ENCODE measurements at places on chromosomes 4 and X. TPM values are rescaled to one million over a fixed set of nuclear protein-coding genes. Genes with fewer than 3 reads are reported as not detected.
A peak's percentile ranks its signal among the peaks of the same experiment; 100 is the strongest.

GRCh38 chr4:17624821-17625220, 10.4 kb downstream of the MED28 start:
- H3K27ac ChIP-seq, result no peak overlapping the region
- H3K4me1 ChIP-seq, result no peaks in the 10 kb centered on the region
- H3K4me3 ChIP-seq, result no peak overlapping the region
- DNase-seq, result no peak
- H3K27me3 ChIP-seq, result no peaks in the 10 kb centered on the region

DNA sequence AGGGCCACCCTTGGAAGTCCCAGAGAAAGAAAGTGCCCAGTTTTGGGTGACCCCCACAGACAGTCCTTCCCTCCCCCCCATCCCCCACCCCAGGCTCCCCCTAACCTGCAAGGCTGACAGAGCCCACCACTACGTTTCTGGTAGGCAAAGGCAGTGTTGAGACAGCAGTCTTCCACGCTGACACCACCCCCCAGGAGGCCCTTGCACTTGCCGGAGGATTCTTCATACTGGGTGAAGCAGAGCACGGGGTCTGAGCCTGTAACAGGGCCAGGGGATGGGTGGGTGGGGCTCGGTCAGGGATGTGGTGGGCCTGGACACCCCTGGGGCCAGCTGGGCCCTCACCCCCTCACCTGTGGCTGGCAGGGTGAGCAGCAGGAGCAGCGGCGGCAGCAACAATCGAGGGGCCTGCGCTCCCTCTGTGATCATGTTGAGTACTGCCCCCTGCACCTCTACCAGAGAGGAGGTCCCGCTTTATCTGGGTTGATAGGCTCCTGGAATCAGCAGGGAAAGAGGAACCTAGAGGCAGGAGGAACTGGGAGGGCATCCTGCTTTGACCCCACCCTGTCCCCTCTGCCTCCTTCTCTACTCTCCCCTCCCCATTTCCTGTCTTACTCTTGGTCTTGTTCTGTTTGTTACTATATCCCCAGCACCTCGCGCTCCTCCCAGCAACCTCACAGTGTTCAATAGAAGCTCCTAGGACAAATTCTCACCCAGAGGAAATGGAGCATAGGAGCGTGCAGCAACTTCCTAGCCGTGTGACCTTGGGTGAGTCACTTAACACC, at the start of gene CFP:
CFP (minus strand) TSS at position 512 of the 782 bp plus-strand sequence; CDS start at position 426, 86 bp downstream.
- H3K4me3 ChIP-seq, result no peak within 1 kb of the TSS
- H3K27ac ChIP-seq, result no peak within 1 kb of the TSS
- H3K4me1 ChIP-seq, result no peaks in the 10 kb centered on the region

DNA sequence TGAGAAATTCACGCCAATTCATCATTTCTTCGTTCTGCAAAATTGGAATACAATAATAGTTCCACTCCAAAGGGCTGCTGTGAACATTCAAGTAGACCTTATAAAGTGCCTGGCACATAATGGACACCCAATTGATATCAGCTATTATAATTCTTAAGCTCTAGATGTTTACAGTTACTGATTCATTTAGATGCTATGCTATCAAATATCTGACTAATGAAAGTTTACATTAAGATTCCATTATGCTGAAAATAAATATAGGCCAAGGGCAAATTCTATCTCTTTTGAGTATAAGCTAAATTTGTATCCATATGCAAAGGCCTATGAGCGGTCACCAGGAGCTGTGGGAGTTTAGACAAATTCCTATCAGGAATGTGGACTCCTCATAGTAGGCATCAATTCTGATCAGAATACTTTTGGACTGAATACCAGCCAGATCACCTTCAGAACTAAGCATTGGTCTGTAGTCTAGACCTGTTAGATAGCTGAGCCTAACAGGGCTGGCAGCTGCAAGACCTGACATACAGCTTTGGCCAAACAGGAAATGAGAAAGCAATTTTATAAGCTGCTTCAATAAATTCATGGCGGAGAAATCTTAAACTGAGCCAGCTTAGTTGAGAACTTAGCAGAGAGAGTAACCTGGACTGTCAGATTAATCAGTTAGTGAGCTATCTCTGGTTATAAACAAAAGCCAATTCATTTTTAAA, 384.3 kb upstream of the ACTRT1 start:
- no peaks in the 10 kb centered on the region for H3K36me3 ChIP-seq
- no peak for DNase-seq
- H3K4me3 ChIP-seq, result no peak overlapping the region
- no peak overlapping the region for H3K27ac ChIP-seq

- peak; percentile 43 for DNase-seq
- no peaks in the 10 kb centered on the region for H3K36me3 ChIP-seq
- no peak overlapping the region for H3K27ac ChIP-seq
- peaks cover 5% of the 10 kb centered on the region for H3K4me1 ChIP-seq
These were observed 496.9 kb upstream of the DIPK2B start for GRCh38 chrX:45697591-45697990.

GRCh38 chr4:126552321-126552720, 1080.4 kb upstream of the INTU start:
- no peak overlapping the region for H3K27ac ChIP-seq
- no peaks in the 10 kb centered on the region for H3K4me1 ChIP-seq
- no peaks in the 10 kb centered on the region for H3K36me3 ChIP-seq
- H3K4me3 ChIP-seq, result no peak overlapping the region
- H3K27me3 ChIP-seq, result no peaks in the 10 kb centered on the region

PARM1 gene
- total RNA-seq, result 1.4 TPM

SCML1 gene
- 14.1 TPM for total RNA-seq
